ENCODE measurements at places on chromosomes 3 and 15. TPM values are rescaled to one million over a fixed set of nuclear protein-coding genes. Genes with fewer than 3 reads are reported as not detected.

- no peak overlapping the region for H3K27ac ChIP-seq
- peaks cover 9% of the 10 kb centered on the region for H3K4me1 ChIP-seq
- peaks cover 4% of the 10 kb centered on the region for H3K36me3 ChIP-seq
- no peak overlapping the region for H3K4me3 ChIP-seq
- no peak for DNase-seq
These were observed 7.6 kb downstream of the CMTM6 start for GRCh38 chr3:32495085-32495484.

TMA7 gene
- 264 TPM for total RNA-seq

GOLGA6L26 gene
- not detected for total RNA-seq

DNA sequence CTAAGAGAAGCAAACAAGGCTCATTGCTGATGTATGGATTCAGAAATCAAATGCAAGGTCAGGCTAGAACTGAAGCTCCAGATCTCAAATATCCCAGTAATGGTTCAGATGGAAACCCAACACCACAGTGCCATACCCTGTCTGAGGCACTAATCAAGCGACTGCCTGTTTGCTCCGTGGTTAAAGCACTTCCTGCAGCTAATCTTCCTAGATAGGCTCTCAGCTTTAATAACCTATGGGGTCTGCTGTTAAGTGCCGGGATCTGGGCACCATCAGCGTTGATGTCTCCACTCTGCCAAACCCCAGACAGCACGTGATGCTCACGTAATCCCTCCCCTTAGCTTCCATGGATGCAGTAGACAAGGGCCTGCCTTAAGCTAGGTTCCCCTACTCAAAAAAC is 262.6 kb downstream of the MECOM start:
- DNase-seq = no peak
- H3K36me3 ChIP-seq = no peaks in the 10 kb centered on the region
- no peaks in the 10 kb centered on the region for H3K27me3 ChIP-seq
- H3K4me1 ChIP-seq = peaks cover 8% of the 10 kb centered on the region
- H3K27ac ChIP-seq = no peak overlapping the region
- H3K4me3 ChIP-seq = no peak overlapping the region

SLC22A14 gene
- not detected for total RNA-seq

DNA sequence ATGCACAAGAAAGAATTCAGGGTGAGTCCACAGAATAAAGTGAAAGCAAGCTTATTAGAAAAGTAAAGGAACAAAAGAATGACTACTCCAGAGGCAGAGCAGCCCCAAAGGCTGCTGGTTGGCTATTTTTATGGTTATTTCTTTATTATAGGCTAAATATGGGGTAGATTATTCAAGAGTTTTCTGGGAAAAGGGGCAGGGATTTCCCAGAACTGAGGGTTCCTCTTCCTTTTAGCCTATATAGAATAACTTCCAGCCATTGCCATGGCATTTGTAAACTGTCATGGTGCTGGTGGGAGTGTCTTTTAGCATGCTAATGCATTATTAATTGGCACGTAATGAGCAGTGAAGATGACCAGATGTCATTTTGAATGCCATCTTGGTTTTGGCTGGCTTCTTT is 13.6 kb downstream of the GLDN start:
- H3K27ac ChIP-seq = no peak overlapping the region
- H3K4me1 ChIP-seq = no peaks in the 10 kb centered on the region
- no peak overlapping the region for H3K4me3 ChIP-seq
- no peak for DNase-seq
- H3K27me3 ChIP-seq = peaks cover 8% of the 10 kb centered on the region

PLA2G4E gene
- total RNA-seq = not detected
